CD4-positive, alpha-beta T cell treated with Interferon gamma for 1 hour (primary cell): ENCODE measurements at places on chromosomes 6 and 20.

DNA sequence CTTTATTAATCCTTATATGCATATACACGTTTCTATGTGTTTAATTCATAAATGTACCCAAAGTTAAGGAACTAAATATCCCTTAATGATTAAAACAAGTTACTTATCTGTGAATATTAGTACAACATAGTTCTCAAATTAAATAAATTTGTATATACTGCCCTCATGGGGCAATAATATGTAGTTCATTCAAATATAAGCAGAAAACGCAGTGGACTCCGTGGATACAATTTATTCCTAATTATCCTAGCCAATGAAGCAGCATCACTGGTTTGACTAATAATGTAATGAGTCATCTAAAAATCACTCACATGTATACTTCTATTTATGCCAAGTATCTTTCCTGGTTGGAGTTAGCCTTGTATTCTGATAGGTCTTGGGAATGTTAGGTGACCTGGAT is 111.6 kb downstream of the TBC1D32 start:
- DNase-seq = no peak

DNA sequence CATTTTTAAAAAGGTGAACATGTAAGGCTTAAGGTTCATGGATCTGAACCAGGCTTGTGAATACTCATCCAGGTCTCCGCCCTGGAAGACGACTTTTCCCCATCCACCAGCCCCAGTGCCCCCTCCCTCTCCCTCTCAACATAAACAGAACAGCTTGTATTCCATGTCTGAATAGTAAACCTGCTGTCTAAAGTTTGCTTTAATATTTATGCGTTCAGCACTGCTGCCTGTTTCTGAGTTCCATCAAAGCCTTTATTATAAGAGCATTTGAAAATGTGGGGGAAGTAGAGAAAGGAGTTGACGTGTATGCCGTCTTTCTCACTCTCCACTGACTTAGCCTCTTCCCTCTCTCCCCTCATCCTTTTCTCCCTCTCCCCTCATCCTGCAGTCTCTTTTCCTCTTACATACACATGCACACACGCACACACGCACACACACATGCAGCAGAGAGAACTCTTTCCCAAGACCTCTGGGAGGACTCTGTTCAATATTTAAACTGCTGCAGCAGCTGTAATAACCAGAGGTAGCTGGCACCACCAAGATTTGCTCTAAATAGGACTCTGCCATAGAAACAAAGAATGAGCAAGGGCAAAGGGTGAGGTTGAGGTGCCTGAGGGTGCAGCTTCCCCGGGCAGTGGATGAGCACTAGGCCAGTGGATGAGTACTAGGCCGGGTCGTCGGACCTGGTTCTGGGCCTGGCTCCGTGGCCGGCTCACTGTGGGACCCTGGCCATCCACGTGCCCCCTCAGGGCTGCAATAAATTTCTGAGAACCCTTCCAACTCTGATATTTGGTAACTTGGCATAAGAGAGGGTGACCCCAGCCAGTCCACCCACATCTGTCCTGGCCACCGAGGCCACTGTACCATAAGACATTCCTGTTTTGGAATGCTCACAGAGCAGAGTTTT is 35.4 kb upstream of the VSTM2L start:
- no peak for DNase-seq

DNA sequence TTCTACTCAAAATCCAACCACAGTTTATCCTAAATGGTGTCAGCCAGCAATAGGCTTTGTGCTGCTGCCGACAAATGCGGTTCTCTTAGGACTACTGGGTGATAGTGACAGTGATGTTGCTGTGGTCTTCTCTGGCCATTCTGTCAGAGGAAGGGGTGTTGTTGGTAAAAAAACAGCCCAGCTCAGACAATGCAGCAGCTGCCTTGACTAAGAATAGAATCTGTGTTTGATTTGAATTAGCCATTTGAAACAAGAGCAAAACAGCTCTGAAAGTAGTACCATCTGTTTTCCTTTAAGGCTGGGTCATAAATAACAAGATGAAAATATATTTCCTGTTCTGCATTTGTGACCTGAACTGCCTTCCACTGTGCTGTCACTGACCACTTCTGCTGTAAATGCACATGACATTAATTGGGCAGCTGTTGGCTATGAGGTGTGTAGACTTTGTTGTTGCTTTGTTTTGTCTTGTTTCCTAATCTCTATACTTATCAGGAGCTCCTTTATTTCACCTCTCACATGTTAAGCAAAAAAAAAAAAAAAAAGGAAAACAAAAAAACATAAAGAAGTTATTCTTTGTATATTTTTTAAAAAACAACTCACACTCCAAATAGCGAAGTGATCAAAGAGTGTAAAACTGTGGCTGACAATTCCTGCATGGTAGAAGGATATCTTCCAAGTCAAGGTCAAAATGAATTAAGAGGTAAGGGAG is 497.8 kb upstream of the ARID1B start:
- DNase-seq = peak; percentile 3

DNA sequence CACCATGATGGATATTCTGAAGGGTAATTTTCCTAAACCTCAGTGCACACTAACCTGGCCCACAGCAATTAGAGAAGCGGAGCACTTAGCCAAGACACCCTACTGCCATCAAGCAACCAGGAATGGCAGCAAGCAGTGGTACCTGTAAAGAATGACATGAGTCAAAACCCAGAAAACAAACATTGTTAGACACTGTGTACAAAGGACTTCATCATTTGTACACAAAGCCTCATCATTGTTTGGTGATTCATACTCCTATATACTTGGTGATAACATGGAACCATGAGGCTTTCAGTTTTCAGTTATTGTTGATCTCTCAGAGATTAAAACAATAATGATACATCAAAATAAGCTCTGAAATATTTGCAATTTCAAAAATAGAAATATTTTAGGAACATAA is 74.6 kb downstream of the MLIP start:
- no peak for DNase-seq

- DNase-seq = no peak
Observed at GRCh38 chr20:52826321-52826720, 145.8 kb upstream of the TSHZ2 start.
